Activated naive CD8-positive, alpha-beta T cell treated with anti-CD3 and anti-CD28 coated beads, Interleukin-2, amount 10 ng/mL, durations not matched to agents 7 days and 5 days (primary cell): ENCODE measurements at places on chromosomes 2 and 18. TPM values are rescaled to one million over a fixed set of nuclear protein-coding genes. Genes with fewer than 3 reads are reported as not detected.

DNA sequence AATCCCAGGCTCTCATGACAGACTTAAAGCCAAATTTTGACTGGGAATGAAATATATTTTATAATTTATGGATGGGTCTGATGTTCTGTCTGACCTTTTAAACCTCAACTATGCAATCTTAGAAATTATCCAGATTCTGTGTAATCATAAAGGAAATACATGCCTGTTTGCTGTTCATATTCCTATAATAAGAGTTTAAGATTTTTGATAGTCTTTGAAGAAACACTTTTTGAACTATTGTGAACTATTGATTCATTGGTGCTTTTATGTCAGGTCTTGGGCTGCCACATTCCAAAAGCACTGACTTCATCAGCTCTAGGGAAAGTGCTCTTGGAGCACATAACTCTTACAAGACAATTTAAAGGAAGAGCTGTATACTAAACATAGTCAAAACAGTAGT is 64.2 kb downstream of the CCDC150 start:
- DNase-seq: no peak

DNA sequence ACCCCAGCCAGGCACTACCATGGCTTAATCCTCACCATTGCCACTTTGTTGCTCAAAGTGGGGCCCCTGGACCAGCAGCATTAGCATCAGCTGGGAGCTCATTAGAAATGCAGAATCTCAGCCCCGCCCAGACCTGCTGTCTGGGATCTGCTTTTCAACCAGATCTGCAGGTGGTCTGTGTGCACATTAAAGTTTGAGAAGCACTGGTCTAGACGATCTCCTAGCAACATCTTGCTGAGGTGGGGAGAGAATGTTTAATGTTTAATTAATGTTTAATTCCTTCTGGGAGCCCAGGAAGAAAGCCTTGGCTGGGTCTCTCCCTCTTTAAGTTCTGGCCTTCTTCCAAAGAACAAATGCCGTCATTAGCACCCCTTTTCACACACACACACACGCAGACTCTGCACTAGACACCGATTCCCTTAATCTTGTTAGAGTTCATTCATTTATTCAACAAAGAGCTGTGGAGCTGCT is 53.7 kb downstream of the EDAR start:
- no peak for DNase-seq

- no peak for DNase-seq
Observed at GRCh38 chr2:54161660-54162424, 46.4 kb downstream of the ACYP2 start.

DNA sequence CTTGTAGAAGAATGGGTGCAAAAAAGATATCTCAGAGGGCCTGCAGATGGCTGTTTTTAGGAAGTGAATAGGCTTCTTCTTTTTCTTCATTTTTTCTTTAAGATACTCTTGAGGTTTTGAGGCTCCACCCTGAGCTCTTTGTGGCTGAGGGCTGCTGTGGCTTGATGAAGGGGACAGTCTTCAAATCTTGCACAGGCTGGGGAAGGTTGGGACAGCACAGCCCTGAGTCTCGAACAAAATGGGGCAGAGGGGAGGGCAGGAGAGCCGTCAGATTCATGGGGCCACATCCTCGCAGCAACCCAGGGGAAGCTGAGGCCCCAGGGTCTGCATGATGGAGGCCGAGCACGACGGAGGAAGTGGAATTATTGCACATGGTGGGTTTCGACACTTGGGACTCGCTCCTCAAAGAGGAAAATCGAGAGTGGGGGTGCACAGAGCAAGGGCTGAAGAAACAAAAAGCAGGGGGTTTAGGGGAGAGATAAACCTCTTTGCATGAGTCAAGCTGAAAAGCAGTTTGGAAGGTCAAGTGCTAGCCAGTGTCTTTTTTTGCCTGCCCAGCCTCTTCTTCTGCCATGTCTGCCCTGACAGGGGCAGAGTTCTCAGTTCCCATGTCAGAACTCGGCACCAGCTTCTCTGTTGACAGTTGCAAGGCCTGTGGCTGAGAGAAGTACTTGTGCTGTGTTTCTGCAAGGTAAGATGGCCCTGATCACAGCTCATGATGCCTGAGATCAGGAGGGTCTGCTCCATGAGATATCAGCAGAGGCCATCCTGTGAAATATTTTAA is 19.5 kb downstream of the INPP4A start:
- DNase-seq: peak; percentile 66

GRCh38 chr2:204779771-204780170 is 234.5 kb downstream of the PARD3B start:
- no peak for DNase-seq

- no peak for DNase-seq
Observed at GRCh38 chr18:48163738-48164115, 233.3 kb upstream of the SMAD2 start.

GRCh38 chr2:183359867-183360266 is 235.6 kb downstream of the NUP35 start:
- DNase-seq: no peak

DNA sequence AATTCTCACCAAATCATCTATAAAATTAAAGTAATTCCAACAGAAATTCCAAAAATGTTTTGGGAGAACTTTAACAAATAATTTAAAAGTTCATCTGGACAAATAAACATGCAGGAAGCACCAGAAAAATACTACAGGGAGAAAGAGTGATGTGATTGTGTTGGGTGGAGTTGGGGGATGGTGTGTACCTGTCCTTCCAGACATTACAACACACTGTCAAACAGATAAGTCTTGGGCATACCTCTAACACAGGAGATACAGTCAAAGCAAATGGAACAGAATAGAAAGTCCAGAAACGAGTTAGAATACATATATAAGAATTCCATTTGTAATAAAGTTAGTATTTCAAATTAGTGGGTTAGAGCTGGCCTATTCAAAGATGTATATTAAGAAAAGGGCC is 22.6 kb downstream of the METTL8 start:
- DNase-seq: no peak

DNA sequence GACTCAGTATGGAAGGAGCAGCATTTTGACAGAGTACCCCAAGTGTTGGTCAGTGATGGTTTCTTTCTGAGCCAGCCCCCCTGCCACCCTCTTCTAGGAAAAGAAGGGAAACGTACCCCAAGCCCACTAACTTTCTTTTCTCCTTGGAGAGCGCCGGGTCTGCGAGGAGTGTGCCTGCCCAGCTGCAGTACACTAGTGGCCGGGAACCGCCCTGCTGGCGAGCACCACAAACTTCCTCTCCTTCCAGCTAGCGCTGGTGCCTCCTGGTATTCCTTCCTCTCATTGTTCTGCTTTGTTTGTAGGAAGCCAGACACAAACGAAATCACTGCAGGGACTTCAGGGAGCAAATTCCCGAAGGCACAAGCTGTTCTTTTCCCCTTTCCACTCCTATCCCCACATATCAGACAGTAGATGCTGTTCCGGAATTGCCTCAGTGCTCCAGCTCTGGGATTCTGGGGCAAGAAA is 1.8 kb downstream of the CCDC85A start:
- DNase-seq: no peak

DNA sequence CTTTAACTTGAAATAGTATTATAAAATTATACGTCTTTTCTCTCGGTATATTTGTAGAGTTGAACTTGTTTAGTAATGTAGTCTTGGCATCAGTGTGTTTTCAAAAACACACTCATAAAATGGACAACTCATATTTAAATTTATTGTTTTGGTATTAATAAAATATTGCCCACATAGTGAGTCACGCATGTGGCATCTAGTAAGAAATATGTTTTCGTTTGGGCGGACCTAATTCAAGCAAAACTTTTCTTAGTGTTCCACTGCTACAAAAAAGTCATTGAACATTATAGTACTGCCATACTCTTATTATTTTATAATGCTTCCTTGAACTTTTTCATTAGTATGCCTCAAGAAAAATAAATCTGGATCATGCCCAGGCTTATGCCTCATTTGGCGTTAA is 31.1 kb upstream of the FAM237A start:
- no peak for DNase-seq

DNA sequence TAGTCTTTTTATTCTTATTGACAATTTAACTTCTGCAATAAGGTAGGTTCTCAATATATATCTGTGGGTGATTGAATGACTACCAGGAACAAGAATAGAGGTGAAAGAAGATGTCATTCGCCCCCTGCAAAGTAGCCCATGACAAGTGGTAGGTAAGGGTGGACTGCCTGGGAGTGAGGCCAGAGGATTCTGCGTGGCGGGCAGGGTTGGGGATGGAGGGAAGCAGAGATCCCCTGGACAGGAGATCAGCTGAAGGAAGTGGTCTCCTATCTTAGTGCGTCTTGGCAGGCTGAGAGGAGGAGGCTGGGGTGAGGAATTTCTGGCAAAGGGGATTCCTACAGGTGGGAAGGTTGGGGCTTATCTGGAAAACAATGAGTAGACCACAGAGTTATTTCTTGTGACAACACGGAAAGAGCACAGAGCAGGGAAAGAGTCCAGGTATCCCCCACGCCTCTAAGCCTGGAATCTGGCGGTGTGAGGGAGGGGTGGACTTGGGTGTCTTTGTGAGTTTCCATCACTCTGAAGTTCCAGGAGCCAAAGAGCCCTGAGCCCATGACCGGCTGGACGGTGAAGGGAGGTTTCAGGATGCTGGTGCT is 21.5 kb upstream of the MYCN start:
- no peak for DNase-seq

DNA sequence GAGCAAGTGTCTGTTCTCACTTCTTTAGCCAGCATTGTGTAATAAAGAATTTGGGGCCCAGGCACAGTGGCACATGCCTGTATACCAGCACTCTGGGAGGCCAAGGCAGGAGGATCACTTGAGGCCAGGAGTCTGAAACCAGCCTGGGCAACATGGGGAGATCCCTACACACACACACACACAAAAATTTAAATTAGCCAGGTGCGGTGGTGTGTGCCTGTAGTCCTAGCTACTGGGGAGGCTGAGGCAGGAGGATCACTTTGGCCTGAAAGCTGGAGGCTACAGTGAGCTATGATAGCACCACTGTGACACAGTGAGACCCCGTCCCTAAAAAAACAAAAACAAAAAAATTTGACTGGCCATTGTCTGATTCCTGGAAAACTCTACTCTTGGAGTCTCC is 8.3 kb downstream of the REV1 start:
- no peak for DNase-seq

The GAD1 gene
- total RNA-seq: 1.9 TPM

The SULT1C4 gene
- total RNA-seq: not detected

The SERPINB10 gene
- total RNA-seq: not detected

The MYO1B gene
- 3.9 TPM for total RNA-seq

The DYSF gene
- total RNA-seq: 6.7 TPM

The HOXD3 gene
- total RNA-seq: not detected
